ENCODE measurements at places on chromosomes 4 and X.

DNA sequence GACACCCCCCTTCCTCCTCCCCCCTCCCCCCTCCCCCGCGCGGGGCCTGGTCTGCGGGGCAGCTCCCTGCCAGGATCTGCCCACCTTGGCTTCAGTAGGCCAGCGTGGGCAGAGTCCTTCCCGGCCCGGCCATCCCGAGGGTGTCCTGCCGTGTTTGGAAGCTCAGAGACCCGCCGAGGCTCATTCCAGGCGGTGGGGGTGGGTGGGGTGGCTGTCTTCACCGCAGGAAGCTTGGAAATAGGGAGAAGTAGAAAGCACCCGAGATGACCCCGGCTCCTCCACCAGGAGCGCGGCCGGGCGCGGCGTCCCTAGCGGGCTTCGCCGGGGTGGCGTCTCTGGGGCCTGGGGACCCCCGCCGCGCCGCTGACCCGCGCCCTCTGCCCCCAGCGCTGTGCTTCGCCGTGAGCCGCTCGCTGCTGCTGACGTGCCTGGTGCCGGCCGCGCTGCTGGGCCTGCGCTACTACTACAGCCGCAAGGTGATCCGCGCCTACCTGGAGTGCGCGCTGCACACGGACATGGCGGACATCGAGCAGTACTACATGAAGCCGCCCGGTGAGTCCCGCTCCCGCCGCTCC, 1.6 kb downstream of the NAT8L start:
- no peak for DNase-seq

- no peak for DNase-seq
Observed at GRCh38 chrX:153885968-153886903, at the start of gene L1CAM. Gene L1CAM, minus strand, starts transcription at chrX:153886173. Its CDS starts 10,337 bp downstream, at chrX:153875836.

GRCh38 chr4:15725608-15726007, 22.7 kb downstream of the BST1 start:
- no peak for DNase-seq

DNA sequence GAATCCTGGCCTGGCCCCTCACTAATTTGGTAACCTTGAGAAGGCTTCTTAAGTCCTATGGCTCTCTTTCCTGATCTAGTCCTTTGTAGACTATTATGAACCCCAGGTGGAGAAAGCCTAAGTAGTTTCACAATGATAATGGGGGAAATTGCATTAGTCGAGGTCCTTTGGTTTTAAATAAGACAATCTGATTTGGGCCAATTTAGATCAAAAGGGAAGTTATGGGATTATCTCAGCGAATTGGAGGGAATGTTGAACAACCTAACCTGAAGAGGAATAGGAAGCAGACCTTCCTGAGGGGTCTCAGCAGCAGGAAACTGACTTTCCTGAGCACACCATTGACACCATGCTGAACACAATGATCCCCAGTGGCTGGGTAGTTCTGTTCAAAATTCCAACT, 331.5 kb downstream of the PRDM5 start:
- DNase-seq: no peak

DNA sequence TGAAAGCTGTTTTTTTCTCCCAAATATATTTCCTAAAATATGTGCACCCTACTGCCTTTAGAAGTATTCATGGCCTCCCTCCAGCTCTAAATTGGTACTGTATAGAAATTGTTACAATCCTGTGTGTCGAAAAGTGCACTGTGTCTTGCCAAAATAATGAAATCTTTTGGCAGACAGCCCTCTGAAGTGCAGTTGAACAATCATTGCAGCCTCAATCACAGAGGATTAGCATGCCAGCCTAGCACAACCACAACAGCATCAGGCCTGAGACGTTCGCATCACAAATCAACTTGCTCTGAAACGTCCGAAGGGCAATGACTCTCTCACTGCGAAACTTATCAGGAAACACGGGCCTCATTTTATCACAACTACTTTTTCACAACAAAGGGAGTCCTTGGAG, 99.0 kb downstream of the ANOS1 start:
- peak; percentile 37 for DNase-seq

- no peak for DNase-seq
Observed at GRCh38 chr4:97950836-97951235, 192.4 kb downstream of the STPG2 start.

DNA sequence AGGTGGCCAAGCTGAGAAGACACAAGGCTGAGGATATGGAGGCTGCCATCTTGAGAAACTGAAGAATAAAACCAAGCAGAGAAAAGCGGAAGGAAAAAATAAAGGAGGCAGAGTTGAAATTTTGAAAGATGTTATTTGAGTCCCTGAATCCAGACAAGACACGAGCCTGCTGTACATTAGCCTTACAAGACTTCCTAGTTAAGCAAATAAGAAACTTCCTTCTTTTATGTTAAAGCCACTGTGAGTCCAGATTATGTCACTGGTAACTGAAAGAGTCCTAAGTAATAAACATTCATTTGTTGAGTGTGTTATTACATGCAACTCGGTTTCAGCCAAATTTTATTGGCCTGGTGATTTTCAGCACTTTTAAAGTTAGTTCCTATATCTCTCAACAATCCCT, 30.4 kb downstream of the DRD5 start:
- no peak for DNase-seq

GRCh38 chr4:186069729-186070128, 773 bp downstream of the TLR3 start:
- DNase-seq: no peak
